HCT116 (cell line): ENCODE measurements at places on chromosomes 16 and 17. TPM values are rescaled to one million over a fixed set of nuclear protein-coding genes. Genes with fewer than 3 reads are reported as not detected.

UTS2R gene
- total RNA-seq: not detected

GPT2 gene
- 50.6 TPM for total RNA-seq

PLLP gene
- 3.1 TPM for total RNA-seq

MT1M gene
- total RNA-seq: 0.39 TPM

RPRML gene
- total RNA-seq: not detected

DNA sequence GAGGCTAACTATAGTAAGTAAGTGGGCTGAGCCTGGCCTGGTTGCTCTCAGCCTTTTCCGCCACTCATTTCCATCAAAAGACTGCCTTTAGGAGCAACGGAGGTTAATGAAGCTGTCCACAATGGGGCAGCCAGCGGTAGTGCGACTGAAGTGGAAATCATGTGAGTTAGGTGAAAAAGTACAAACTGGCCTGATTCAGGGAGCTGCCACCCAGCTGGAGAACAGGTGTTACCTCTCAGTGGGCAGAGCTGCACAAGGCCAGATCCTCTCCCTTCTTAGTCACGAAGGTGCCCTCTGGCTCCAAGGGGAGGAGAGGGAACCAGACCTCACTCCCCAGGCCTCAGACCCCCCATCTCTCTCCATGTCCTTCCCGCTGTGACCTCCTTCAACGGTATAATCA, 34.4 kb upstream of the CDRT4 start:
- peaks cover 5% of the 10 kb centered on the region for H3K4me1 ChIP-seq
- H3K4me3 ChIP-seq: no peak overlapping the region
- H3K27ac ChIP-seq: no peak overlapping the region
- DNase-seq: no peak

DNA sequence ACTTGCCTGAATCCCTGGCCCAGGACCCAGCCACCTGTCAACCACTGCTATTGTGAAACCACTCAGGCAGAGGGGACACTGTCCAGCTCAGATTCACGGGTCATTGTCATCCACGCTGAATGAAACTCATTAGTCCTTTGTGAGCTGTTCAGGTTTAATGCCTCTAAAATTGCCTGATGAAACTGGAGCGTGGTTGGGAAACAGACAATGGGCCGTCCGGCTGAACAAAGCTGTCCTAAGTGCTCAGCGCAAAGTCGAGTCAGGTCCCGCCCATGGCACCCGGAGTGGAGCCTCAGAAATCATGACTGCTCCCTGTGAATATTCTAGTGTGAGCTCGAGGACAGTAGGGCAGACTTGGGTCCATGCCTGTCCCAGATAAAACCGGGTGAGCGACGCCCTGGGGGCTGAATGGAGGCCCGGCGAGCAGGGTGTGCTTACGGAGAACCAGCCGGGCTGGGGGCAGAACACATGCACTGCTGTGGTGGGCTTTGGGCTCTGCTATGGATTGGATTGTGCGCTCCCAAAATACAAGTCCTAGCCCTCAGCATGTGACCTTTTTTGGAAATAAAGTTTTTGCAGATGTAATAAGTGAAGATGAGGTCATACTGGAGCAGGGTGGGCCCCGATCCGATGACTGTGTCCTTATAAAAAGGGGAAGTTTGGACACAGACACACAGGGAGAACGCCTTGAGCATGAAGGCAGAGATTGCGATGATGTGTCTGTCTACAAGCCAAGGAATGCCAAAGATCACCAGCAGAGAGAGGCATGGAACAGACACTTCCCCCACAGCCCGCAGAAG, 12.9 kb upstream of the CMIP start:
- DNase-seq: no peak
- H3K4me1 ChIP-seq: peaks cover 11% of the 10 kb centered on the region
- no peaks in the 10 kb centered on the region for H3K36me3 ChIP-seq
- H3K4me3 ChIP-seq: no peak overlapping the region

DNA sequence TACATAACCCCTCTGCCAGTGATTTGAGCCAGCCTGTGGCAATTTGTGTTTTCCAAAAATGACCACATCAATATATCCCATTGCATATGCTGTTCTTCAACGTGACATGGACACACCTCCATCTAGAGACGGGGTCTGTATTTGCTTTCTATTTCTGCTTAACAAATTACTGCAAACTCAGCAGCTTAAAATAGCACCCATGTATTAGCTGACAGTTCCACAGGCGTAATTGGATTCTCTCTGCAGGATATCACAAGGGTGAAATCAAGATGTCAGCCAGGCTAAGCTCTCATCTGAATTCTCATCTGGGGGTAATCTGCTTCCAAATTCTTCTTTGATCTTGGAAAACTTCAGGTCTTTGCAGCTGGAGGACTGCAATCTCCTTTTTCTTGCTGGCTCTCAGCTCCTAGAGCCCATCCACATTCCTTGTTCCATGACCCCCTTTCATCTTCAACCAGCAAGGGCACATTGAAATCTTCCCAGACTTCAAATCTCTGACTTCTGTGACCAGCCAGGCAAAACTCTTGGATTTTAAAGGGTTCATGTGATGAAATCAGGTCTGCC, 8.2 kb downstream of the KRT9 start:
- DNase-seq: no peak
- no peak overlapping the region for H3K4me3 ChIP-seq
- H3K4me1 ChIP-seq: peaks cover 6% of the 10 kb centered on the region
- H3K27ac ChIP-seq: no peak overlapping the region
- H3K27me3 ChIP-seq: no peaks in the 10 kb centered on the region
- no peaks in the 10 kb centered on the region for H3K36me3 ChIP-seq

DNA sequence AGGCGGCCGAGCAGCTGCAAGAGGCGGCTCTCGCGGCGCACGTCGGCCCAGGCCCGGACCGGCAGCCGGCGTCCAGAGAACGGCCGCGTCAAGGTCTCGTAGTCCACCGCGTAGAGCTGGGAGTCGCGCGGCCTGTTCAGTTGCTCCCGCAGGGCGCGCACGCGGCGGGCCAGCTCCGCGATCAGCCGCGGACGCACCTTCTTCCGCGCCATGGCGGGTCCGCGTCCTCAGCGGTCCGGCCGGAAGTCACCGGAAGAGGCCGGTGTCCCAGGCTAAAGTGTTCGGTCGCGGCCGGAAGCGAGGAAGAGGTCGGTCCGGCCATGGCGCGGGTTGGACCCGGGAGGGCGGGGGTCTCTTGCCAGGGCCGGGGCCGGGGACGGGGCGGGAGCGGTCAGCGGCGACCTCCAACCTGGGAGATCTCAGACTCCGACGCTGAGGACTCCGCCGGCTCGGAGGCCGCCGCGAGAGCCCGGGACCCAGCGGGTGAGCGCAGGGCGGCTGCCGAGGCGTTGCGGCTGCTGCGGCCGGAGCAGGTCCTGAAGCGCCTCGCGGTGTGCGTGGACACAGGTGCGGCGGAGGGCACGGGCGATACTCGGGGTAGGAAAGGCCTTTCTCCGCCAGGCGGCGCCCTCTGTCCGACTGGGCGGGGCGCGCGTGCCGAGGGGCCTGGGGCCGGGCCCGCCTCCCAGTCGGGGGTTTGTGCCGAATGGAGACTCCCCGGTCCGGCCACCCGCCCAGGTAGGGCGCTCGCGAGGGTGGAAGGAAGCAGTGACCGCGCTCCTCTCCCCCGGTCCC, at the start of gene MRPS34:
TSS of gene MRPS34 (minus strand) at position 227 of the 795 bp plus-strand sequence. CDS start at position 212, 15 bp downstream.
- H3K27ac ChIP-seq: peak within 1 kb of the TSS; percentile 95
- H3K27me3 ChIP-seq: no peaks in the 10 kb centered on the region
- DNase-seq: peak; percentile 80
- H3K36me3 ChIP-seq: no peaks in the 10 kb centered on the region; the same call in none of the 2 replicates

DNA sequence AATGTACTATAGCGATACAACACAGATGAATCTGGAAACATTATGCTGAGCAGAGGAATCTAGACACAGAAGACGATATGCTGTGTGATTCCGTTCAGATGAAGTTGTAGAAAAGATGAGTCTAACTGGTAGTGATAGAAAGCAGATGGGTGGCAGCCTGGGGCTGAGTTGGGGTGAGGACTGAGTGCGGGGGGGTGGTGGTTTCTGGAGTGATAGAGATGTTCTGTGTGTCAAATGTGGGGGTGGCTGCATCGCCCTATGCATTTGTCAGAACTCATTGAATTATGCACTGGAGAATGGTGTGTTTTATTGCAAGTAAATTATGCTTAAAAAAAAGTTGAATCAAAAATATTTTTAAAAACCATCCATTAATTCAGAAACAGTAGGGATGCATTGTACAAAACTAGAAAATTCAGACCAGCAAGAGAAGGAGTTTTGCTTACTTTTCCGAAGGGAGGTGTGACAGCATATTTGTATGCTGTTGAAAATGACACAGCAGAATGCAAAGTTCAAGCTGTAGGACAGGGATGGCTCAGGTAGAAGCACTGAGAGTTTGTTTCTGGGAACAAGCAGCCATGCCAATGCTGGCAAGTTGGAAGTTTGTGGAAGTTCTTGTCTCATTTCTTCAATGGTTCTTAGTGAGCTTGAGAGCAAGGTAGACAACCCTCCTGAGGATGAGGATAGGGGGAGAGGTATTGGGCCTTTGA, 13.0 kb upstream of the DRG2 start:
- DNase-seq: no peak
- H3K27ac ChIP-seq: no peak overlapping the region
- no peaks in the 10 kb centered on the region for H3K4me1 ChIP-seq
- no peaks in the 10 kb centered on the region for H3K36me3 ChIP-seq
- no peak overlapping the region for H3K4me3 ChIP-seq
